ENCODE measurements at places on chromosomes 5 and 9. TPM values are rescaled to one million over a fixed set of nuclear protein-coding genes. Genes with fewer than 3 reads are reported as not detected.

CCL27 gene
- total RNA-seq: not detected

GPR151 gene
- not detected for total RNA-seq

LPCAT1 gene
- 44.1 TPM for total RNA-seq

STK32A gene
- 2.3 TPM for total RNA-seq

PHF24 gene
- total RNA-seq: 0.08 TPM

FOXD4 gene
- total RNA-seq: 0.30 TPM

RANBP17 gene
- total RNA-seq: 17.1 TPM

GRXCR2 gene
- not detected for total RNA-seq

TRIM7 gene
- not detected for total RNA-seq

PRR16 gene
- 17.3 TPM for total RNA-seq

GRCh38 chr5:28734396-28734795 is 1696.0 kb upstream of the CDH9 start:
- no peak for DNase-seq

- DNase-seq: no peak
Observed at GRCh38 chr5:98301547-98301946, 471.9 kb upstream of the RGMB start.

DNA sequence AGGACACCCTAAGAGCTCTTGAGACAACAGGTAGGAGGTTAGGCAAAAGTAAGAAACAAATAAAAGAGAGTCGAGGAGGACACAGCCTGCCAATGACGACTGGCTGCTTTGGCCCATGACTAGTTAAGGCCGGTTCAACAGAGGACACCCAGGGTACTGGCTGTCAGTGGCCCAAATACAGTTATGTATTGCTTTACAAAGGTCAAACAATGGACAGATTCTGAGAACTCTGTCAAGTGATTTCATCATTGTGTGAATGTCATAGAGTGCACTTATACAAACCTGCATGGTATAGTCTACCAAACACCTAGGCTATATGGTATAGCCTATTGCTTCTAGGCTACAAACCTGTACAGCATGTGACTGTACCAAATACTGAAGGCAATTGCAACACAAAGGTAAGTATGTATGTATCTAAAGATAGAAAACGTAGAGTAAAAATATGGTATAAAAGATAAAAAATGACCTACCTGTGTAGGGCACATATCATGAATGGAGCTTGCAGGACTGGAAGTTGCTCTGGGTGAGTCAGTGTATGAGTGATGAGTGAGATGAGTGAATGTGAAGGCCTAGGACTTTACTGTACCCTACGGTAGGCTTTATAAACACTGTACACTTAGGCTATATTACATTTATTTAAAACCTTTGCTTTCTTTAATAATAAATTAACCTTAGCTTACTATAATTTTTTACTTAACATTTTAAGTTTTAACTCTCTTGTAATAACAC is 6.5 kb upstream of the FAM81B start:
- DNase-seq: no peak

GRCh38 chr5:4862500-4862899 is 277.6 kb upstream of the ADAMTS16 start:
- DNase-seq: peak; percentile 60

- DNase-seq: no peak
Observed at GRCh38 chr5:127002390-127002789, 28.0 kb downstream of the MARCHF3 start.

- DNase-seq: no peak
Observed at GRCh38 chr9:91302831-91303230, 58.9 kb downstream of the AUH start.

DNA sequence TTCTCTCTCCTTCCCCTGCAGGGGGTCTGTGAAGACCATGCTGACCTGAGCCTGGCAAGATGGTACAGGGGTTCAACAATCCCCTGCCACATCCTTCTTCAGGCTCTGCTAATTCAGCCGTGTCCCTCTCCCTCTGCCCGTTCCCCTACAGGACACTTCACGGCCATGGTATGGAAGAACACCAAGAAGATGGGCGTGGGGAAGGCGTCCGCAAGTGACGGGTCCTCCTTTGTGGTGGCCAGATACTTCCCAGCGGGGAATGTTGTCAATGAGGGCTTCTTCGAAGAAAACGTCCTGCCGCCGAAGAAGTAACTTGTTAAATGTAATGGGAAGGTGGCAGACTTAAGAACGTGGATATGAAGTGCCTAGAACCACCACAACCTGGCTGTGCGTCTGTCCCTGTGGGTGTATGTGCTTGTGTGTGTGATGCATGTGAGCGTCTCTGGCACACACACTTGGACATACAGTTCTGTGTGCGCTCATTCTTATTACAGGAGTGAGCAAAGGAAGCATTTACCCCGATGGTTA is 6.9 kb upstream of the CCIN start:
- DNase-seq: no peak

GRCh38 chr9:98998441-98999151 is 54.9 kb downstream of the COL15A1 start:
- DNase-seq: peak; percentile 78

- DNase-seq: no peak
Observed at GRCh38 chr5:14577079-14577725, 4.4 kb upstream of the OTULINL start.

Data from hepatocyte (in vitro differentiated cells).